ENCODE measurements at places on chromosomes 11 and 22. TPM values are rescaled to one million over a fixed set of nuclear protein-coding genes. Genes with fewer than 3 reads are reported as not detected.

OR52E8 gene
- not detected for polyA plus RNA-seq

DMC1 gene
- 5.5 TPM for polyA plus RNA-seq

GGTLC2 gene
- polyA plus RNA-seq, result 0.46 TPM

MMP12 gene
- 5.1 TPM for polyA plus RNA-seq

LRRC56 gene
- 4.9 TPM for polyA plus RNA-seq

RFPL3 gene
- polyA plus RNA-seq, result not detected

HEPHL1 gene
- 0.14 TPM for polyA plus RNA-seq

FOXRED2 gene
- polyA plus RNA-seq, result 28.4 TPM

GPR83 gene
- polyA plus RNA-seq, result 0.92 TPM

ESAM gene
- 73.2 TPM for polyA plus RNA-seq

CASP5 gene
- not detected for polyA plus RNA-seq

AIFM3 gene
- polyA plus RNA-seq, result 0.82 TPM

SULT4A1 gene
- polyA plus RNA-seq, result 1.6 TPM

POU2AF2 gene
- not detected for polyA plus RNA-seq

OR51B5 gene
- polyA plus RNA-seq, result 0.81 TPM

CCDC117 gene
- polyA plus RNA-seq, result 38.9 TPM

PRR5 gene
- 22.3 TPM for polyA plus RNA-seq

CHRDL2 gene
- polyA plus RNA-seq, result 0.19 TPM

DGCR6 gene
- polyA plus RNA-seq, result 8.5 TPM

TNNT3 gene
- polyA plus RNA-seq, result 5.0 TPM

APOA1 gene
- 171 TPM for polyA plus RNA-seq

SCGB1D2 gene
- 1.2 TPM for polyA plus RNA-seq

RIMBP3C gene
- polyA plus RNA-seq, result 0.29 TPM

TMEM86A gene
- 7.0 TPM for polyA plus RNA-seq

EIF3L gene
- polyA plus RNA-seq, result 1,137 TPM

GAB4 gene
- not detected for polyA plus RNA-seq

APOBEC3G gene
- 11.1 TPM for polyA plus RNA-seq

CCDC87 gene
- 0.24 TPM for polyA plus RNA-seq

CD248 gene
- polyA plus RNA-seq, result 81.2 TPM

SPDYC gene
- not detected for polyA plus RNA-seq
